Activated naive CD8-positive, alpha-beta T cell treated with anti-CD3 and anti-CD28 coated beads, Interleukin-2, amount 50 U/mL, for 16 hours (primary cell): ENCODE measurements at places on chromosomes 6 and 20.

GRCh38 chr6:121333196-121333595 is 1.1 kb downstream of the TBC1D32 start:
- DNase-seq: no peak

DNA sequence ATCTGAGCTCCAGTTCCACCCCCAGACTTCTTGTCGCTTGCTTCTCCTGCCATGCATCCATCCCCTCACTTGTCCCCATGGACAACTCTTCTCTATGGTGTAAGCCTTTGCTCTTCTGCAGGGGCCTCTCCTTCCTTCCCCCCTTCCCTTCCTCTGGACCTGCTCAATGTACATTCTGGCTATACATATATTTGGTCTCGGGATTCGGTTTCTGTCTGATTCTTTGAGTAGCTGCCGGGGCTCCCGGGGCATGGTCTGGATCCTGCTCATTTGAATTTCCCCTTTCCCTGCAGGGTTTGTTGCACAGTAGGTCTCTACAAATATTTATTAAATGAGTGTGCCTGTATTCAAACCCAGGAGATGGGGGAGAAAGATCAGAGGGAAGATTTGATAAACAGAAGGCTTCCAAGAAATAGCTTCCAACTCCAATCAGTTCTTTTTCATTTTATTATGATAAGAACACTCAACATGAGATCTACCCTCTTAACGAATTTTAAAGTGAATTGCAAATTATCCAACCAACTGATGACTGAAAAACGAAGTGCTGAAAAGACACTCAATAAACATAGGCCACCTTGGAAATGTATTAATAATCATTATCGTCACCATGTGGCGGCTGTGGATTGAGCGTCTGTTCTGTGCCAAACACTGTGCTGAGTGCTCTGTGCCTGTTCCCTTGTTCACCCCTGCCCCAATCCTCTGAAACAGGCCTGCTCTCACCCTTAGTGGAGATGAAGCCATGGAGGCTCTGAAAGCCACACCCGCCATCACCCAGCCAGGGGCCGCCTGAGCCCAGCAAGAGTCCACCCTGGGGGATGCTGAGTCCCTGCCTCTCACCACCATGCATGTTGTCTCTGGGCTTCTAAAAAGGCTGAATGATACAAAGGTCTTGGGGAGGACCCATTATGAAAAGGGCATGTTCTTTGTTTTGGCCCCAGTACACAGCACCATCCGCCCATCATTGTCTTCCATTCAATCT is 34.3 kb upstream of the APCDD1L start:
- DNase-seq: no peak

- DNase-seq: peak; percentile 14
Observed at GRCh38 chr20:17895641-17896171, 72.9 kb downstream of the SNX5 start.

- DNase-seq: no peak
Observed at GRCh38 chr6:70409216-70409615, 4.1 kb upstream of the FAM135A start.

- DNase-seq: no peak
Observed at GRCh38 chr20:36754656-36755222, 8.8 kb upstream of the NDRG3 start.

- no peak for DNase-seq
Observed at GRCh38 chr20:22974354-22974753, 60.8 kb upstream of the SSTR4 start.

DNA sequence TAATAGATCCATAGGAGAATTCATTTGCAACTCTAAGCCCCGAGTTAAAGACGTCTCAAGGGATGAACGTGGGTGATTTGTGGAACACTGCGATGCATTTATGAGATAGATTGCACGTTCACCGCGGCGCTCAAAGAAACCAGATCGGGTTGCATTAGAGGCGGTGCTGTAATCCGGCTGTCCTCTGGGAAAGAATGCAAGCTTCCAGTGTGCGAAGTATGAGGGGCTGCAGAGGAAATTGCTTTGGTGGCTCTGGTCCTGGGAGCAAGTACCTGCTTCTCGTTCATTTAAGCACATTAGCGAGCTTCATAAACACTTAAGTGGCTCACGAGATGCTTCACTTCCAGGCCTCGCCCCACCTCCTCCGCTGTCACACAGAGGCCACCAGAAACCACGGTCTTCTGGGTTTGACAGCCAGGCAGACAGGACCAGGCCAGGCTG is 182.3 kb downstream of the CDH4 start:
- DNase-seq: no peak

- no peak for DNase-seq
Observed at GRCh38 chr6:147479857-147480256, 28.6 kb upstream of the SAMD5 start.

DNA sequence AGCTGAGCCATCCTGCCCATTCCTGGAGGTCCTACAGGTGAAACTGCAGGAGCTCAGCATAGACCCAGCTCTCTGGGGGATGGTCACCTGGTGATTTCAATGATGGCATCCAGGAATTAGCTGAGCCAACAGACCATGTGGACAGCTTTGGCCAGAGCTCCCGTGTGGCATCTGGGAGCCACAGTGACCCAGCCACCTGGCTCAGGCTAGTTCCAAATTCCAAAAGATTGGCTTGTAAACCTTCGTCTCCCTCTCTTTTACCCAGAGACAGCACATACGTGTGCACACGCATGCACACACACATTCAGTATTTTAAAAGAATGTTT is 44.0 kb downstream of the SIRPA start:
- no peak for DNase-seq

DNA sequence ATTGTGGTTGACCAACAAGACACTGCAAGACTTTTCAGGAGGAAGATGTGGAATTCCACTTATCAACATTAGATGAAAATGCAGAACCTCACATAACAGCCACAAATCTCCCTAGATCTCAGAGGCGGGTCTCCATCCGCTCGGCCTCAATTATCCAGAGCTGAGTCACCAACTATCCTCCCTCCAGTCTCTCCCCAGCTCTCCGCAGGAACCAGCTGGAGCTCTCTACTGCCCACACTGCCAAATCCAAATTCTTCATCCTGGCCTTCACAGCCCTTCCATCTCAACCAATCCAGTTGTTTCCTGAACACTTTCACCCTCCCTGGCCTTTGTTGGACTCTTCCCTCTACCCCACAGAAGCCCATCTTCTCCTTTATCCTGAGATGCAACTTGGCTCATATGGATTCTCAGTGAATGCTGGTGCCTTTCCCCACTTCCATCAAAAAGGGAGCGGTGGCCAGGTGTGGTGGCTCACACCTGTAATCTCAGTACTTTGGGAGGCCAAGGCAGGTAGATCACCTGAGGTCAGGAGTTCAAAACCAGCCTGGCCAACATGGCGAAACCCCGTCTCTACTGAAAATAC is 3.5 kb upstream of the TGIF2 start:
- DNase-seq: no peak

DNA sequence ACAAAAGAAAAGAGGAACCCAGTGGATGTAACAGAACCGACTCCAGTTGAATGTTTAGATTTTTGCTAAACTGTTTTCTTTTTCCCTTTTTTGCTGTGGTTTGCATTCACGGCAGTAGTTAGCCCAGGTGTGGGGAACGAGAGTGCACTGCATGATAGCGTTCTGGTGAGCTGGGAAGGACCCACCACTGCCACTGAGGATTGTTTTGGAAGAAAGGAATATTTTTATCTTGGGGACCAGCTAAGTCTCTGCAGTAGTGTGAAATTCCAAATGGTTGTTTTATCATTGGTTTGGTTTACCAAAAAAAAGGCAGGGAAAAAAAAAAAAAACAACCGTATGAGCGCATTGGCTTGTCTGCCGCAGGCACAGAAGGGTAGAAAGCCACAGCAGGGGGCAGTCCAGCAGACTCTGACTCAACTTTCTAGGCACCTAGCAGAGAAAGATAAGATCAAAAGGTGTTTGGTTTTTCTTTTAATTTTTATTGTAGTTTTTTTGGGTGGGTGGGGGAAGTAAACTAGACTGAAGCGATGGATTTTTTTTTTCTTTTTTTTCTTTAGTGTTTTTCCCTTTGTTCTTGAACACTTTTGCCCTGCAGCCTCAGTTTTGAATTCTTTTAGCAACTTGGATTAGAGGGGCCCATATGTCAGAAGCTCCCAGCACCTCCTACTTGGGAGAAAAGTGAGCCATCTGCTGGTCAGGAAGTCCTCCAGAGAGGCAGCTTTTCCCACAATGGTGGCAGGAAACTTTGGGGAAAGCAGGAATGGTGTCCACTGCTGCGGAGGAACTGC is 13.5 kb upstream of the RAB5IF start:
- DNase-seq: peak; percentile 21

DNA sequence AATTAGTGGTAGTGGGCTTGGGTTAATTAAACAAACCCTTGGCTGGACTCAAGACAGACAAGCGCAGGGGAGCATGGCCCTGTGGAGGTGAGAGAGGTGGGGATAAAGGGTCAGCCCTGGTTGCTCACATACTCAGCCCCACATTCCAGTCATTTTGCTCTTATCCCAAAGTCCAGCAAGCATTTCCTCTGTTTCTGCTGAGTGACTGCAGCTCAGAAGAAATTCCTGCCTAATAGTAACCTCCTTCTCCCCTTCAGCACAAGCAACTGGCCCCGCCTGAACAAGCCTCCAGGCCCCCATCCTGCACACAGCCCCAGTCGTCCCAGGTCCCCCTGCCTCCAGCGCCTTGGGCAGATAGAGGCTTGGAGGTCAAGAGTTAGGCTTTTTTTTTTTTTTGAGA is 3.6 kb upstream of the TFEB start:
- DNase-seq: no peak

DNA sequence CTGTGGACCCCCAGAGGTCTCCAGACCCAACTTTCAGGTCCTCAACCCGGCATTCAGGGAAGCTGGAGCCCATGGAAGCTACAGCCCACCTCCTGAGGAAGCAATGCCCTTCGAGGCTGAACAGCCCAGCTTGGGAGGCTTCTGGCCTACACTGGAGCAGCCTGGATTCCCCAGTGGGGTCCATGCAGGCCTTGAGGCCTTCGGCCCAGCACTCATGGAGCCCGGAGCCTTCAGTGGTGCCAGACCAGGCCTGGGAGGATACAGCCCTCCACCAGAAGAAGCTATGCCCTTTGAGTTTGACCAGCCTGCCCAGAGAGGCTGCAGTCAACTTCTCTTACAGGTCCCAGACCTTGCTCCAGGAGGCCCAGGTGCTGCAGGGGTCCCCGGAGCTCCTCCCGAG is 950 bp downstream of the GNAS start:
- DNase-seq: no peak

DNA sequence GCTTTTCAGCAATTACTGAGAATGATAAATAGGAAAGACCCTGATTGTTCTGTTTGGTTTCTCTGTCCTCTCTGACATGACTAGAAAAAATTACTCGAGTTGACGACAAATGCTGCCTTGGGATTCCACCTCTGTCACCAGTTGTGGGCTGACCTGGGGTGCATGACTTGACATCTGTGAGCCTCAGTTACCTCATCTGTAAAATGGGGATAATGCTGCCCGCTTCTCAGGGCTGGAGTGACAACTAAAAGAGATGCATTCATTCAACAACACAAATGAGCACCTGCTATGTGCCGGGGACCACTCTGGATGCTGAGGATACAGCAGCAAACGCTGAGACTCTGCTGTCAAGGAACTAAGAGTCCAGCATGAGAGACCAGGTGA is 94.8 kb downstream of the NFATC2 start:
- no peak for DNase-seq

DNA sequence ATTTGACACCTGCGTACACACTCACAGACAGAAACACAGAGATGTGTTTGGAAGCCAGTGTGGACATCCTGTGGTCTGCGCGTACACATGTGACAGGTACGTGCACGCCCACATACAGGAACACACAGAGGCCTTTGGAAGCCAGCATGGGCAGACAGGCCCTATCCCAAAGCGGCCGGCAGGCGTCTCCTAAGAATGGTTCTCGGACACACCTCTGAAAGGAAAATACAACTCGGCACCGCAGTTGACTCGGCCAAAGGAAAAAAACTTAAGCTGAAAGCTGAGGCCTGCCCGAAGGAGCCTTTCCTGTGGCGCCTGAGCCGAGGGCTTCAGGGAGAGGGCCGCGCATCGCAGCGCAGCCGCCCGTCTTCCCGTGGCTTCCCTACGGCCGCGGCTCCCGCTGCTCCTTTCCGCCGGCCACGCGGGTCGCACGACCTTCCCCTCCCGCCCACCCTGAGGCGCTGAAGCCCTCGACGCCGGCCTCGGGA is 1.4 kb upstream of the CEP43 start:
- DNase-seq: no peak

DNA sequence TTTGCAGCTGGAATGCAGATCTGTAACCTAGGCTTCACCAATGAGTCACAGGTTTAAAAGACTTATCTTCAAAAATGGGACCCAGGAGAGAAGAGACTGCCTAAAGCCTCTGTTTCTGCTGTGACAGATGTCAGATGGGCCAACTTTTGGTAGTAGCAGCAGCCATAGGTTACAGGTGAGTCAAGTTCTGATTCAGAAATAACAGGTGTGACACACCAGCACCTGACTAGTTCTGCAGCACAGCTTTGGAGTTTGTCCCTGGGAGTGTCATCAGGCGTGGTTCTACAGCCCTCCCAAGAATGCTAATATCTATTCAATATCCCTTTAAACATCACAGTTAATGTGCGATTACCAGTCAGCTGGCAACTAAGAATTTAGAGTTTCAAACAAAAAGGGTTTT is 121.9 kb upstream of the BTN3A2 start:
- DNase-seq: no peak
